ENCODE measurements at places on chromosomes 5 and 9.

GRCh38 chr5:116423141-116423540, 151.5 kb downstream of the SEMA6A start:
- no peak for DNase-seq

- DNase-seq: no peak
Measured at GRCh38 chr9:15371448-15371845, 51.2 kb upstream of the SNAPC3 start.

DNA sequence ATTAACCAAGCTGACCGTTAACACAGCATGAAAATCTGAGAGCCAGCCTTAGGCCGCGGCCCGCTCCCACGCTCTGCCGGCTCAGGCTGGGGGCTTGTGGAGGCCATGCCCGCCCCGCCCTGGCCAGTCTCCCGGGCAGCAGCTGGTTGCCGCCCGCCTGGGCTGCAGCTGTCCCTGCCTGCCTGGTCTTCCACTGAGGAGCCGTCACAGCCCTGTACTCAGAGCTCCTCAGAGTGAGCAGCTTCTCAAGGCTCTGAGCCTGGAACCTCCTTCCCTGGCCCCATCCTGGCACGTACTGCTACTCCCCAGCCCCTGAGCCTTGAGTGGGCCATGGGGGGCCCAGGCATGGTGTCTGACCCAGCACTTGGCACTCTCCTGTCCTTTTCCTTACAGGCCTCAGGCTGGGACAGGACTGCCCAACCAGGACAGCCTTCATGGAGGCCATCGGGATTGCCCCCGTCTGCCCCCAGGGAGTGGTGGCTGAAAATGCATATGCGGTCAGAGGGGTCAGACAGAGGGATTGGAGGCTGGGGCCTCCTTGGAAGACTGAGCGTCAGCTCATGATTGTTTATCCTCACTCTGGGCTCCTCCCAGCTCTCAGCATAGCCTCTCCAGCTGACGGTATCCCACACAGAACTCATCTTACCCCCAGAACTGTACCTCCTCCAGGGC, 11.9 kb downstream of the FGFR4 start:
- no peak for DNase-seq

- DNase-seq: no peak
Measured at GRCh38 chr9:19998823-19999455, 210.1 kb upstream of the SLC24A2 start.

- DNase-seq: no peak
Measured at GRCh38 chr5:178068293-178068692, 45.0 kb upstream of the N4BP3 start.

- no peak for DNase-seq
Measured at GRCh38 chr9:123637606-123637944, 281.6 kb downstream of the CRB2 start.

- no peak for DNase-seq
Measured at GRCh38 chr9:90943341-90943740, 141.7 kb downstream of the SYK start.
